ENCODE measurements at places on chromosomes 7 and 10.

- no peak for DNase-seq
These were observed 38.6 kb upstream of the TNRC18 start for GRCh38 chr7:5462216-5462615.

GRCh38 chr10:86295791-86296190 is 70.8 kb downstream of the GRID1 start:
- DNase-seq: no peak

DNA sequence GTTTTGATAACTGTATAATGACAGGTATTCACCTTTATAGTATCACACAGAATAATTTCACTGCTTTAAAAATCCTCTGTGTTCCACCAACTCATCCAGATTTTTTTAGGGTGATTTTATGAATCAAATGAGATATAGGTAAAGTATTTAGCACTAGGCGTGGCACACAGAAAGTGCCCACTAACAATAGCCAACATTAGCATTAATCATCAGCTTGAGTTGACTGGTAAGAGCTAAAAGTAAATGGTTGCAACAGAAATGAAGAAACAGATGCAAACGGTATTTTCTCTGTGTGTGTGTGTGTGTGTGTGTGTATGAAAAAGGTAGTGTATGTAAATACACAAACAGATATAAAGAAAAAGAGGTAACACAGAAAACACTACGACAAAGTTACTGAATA is 378.8 kb upstream of the ETV1 start:
- no peak for DNase-seq

- DNase-seq: no peak
These were observed 38.5 kb downstream of the MLLT10 start for GRCh38 chr10:21572578-21572977.

DNA sequence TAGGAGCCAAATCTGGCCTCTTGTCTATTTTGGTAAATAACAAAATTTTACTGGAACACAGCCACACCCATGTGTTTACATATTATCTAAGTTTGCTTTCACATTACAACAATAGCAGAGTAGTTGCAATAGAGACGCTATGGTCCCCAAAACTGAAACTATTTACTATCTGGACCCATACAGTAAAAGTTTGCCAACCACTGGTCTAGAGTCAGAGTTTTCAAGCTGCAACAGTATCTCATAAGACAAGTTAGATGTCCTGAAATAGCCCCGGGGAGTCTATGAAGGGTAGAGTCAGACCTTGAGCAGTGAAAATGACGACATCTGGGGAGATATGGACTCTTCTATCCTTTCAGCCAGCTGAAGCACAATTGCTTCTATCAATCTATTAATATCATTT is 74.2 kb downstream of the CTNNA3 start:
- DNase-seq: no peak

GRCh38 chr10:98097175-98097574 is 37.3 kb upstream of the R3HCC1L start:
- DNase-seq: no peak

- no peak for DNase-seq
These were observed 55.9 kb downstream of the KCNMA1 start for GRCh38 chr10:77581738-77582137.

- no peak for DNase-seq
These were observed 180.1 kb downstream of the RAPGEF5 start for GRCh38 chr7:22176791-22177412.

DNA sequence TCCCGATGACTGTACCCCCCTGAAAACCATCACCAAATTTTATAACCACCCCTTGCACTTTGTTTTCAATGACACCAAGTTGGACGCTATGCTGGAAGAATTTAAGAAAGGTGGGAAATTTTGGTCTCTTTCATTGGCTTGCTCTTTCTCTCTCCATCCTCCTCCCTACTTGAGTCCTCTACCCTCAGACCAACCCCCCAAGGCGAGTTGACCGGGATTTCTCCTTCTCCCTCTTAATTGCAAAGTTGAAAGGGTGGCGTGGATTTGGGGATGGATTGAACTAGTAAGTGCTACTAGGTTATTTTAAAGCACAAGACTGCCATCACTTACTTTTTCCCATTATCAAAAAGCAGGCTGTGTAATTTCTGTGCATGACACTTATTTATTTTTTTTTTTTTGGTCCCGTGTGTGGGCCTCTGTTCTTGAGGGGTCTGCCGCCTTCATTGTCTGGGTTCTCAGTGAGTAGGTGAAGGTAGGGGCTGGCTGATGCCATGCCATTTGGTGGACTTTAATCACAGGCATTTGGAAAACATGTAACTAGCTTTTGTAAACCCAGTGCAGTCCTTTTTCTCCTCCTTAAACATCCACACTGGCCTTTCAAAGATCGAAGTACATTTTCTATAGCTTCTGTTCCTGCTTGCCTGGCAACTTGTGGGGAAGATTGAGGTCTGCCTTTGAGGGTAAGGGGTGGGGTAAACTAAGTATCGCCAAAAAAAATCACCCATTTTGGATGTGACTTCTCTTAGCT is 2.1 kb downstream of the CNNM2 start:
- DNase-seq: no peak

DNA sequence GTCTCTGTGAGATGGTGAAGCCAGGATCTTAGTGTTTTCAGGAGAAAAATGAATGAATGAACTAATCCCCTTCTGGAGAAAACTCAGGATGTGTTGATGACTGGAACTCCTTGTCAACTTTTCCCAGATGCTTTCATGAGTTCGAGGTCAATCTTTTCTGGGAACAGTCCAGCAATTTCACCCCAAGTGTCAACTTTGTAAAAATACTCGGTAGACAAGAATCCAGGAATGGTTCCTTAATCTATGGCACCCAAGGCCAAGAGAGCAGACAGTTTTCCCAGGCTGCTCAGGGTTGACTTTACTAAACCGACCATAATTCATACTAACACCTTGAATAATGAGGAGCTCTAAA is 31.1 kb upstream of the LYZL1 start:
- no peak for DNase-seq

- no peak for DNase-seq
These were observed 203.7 kb downstream of the IPMK start for GRCh38 chr10:58063861-58064480.

- DNase-seq: no peak
These were observed 11.1 kb downstream of the MAFK start for GRCh38 chr7:1541431-1542162.

DNA sequence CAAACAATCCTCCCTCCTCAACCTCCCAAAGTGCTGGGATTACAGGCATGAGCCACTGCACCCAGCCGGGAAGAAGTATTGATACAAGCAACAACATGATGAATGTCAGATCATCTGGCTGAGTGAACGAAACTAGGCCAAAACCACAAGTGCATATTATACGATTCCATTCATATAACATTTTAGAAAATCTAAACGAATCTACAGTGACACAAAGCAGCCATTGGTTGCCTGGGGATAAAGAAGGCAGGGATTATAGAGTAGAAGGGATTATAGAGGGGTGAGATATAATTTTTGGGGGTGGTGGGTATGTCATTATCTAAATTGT is 11.5 kb upstream of the RHBDD2 start:
- no peak for DNase-seq

DNA sequence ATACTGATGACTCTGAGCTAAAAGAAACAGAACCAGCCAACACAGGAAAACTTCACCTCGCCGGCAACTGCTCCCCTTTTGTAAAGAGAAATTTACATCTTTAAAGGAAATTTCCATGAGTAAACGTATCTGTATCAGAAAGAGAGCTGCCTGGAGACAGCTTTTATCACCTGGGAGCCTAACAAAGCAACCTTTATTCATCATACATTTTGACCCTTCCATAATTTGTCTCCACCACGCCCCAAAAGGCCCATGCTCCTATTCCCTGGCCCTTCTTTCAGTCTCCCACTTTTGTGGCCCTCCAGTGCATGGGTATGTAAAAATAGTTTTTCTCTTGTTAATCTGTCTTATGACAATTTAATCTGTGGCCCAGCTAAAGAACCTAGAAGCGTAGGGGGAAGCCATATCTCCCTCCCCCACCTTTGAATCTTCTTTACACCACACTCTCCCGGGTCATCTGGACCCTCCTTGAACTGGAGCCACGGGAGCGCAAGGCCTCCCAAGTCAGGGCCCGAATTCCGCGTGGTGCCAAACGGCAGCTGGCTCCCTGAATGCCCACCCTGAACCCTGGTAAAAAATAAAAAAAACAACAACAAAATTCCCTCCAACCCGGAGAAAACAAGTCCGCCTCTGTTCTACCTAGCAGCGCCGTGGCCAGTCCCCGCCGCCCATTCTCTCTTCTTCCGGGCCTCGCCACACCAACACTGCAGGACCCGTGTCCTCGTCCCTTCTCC is 15.4 kb upstream of the FKBP9 start:
- no peak for DNase-seq

- DNase-seq: peak; percentile 25
These were observed at the start of gene TMEM184A for GRCh38 chr7:1555813-1556543. Gene TMEM184A (minus strand): TSS chr7:1556205. CDS start chr7:1555484, 721 bp downstream.

DNA sequence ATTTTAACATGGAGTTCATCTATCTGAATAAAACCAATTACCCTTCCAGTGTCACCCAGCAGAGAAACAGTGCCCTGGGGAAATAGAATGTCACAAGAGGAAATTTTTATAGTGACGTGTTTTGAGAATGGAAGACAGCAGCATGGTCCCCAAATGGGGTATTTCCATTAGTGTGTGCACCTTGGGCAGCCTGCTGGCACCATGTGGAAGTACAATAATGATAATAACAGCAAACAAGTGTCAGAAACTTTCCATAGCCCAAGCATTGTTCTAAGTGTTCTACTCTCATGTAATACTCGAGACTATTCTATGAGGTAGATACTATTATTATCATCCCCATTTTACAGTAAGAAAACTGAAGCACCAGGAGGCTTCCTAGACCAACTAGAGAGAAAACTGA is 2.2 kb upstream of the PDE1C start:
- DNase-seq: no peak

GRCh38 chr10:99693933-99694583 is 34.7 kb downstream of the ENTPD7 start:
- DNase-seq: no peak

DNA sequence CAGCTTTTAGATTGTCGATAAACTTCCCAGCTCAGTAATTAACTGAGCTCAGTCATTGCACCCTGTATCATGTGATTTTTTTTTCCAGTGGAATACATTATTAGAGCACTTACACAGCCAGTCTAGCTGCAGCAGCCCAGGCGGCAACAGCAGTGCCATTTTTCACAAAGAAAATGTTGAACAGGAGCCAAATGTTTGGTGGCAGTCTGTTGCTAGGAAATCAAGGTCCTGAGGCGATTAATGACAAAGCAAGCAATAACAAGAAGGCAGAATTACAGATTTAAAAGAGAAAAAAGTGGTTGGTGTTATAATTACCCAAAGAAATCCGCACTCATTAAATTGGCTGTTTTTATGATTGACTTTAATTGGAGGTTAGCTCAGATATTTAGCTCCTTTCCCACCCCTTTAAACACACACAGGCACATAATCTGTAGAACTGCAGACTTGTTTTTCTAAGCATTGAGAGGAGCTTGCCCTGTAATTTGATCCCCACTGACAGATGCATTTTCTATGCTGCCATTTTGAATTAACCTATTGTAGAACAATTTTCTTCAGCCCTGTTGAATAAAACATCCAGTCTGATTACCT is 267.4 kb downstream of the ADK start:
- no peak for DNase-seq

- DNase-seq: no peak
These were observed 139.0 kb downstream of the MGMT start for GRCh38 chr10:129605986-129606518.

DNA sequence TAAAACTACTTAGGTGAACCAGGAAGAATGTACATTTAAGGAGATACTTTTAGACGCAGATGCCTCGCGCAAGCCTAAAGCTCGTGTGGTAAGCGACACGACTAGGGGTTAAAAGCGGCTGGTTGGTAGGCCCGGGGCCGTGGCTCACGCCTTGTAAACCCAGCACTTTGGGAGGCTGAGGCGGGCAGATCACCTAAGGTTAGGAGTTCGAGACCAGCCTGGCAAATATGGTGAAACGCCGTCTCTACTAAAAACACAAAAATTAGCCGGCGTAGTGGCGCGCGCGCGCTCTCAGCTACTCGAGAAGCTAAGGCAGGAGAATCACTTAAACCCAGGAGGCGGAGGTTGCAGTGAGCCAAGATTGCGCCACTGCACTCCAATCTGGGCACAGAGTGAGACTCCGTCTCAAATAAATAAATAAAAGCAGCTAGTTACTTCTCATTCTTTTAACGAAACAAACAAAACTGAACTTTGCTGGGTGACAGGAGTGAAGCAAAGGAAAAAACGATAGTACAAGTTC is 879 bp downstream of the NUDT5 start:
- DNase-seq: no peak

- DNase-seq: no peak
These were observed 24.3 kb downstream of the PTPN12 start for GRCh38 chr7:77561352-77561751.

DNA sequence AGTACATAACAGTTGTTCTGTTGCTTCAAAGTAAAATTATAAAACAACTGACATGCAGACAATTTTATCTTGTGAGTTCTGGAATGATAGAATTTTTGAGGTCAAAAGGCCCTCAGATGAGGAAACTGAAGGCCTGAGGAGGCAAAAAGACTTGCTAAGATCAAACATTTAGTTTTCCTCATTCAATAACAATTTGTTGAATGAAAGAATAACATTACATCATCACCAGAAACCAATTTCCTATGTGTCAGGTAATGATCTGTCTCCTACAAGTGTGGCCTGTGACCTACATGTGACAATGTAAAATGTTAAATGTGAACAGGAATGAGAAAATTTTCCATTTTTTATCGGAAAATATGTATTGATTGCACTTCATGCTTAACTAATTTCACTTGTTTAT is 16.6 kb upstream of the ASB4 start:
- no peak for DNase-seq

DNA sequence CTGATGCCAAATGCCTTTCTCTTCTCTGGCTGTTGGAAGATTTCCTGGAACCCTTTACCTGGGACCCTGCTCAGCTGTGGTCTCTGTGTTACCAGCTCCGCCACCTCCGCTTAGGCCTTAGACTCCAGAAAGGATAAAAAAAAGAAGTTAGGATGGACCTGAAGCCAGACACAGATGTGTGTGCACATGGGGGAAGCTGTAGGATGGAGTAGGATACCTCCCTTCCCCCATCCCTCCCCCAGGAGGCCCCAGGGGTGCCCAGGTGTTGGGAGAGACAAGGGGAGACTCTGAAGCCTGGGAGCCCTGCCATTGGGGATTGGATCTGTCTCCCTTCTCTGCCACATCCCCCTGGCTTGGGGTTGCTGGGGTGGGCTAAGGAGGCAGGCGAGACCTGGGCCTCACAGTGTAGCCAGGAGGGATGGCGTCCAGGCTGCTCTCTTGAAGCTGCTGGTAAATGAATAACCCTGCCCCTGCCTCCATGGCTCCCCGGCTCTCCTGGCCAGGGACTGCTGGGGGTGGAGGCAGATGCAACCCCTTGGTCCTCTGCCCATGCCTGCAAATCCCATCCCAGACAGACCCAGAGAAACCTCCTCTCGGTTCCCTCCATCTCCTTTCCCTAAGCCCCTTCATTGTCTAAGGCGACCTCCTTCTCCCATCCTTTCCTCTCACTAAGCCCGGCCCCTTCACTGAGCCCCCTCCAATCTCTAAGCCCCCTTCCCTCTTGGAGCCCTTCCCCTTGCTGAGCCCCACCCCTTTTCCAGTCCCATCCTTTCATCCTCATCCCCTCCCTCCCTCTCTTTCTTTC is 8.0 kb downstream of the CLDN3 start:
- no peak for DNase-seq

GRCh38 chr7:92924800-92925199 is 88.4 kb upstream of the CDK6 start:
- DNase-seq: no peak

- no peak for DNase-seq
These were observed 1.9 kb downstream of the TMEM229A start for GRCh38 chr7:124030964-124031363.
